ENCODE measurements at places on chromosomes 12 and 14.

DNA sequence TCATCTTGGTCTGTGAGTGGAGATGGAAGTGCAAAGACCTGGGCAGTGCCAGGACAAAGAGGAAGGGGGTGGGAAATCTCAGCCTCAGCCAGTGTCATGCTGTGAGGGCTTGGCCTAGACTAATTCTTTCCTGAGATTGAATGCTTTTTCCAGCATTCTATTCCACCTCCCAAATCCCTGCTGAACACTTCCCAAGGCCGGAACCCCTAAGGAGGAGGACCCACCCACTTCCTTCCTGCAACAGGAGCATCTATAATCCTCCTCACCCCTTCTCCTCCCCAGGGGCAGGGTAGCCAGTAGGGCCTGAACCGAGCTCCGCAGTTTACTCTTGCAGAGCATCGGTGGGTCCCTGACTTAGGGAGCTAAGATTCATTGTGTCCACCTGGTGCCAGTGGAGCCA, 3.2 kb downstream of the PLEKHD1 start:
- DNase-seq = no peak

DNA sequence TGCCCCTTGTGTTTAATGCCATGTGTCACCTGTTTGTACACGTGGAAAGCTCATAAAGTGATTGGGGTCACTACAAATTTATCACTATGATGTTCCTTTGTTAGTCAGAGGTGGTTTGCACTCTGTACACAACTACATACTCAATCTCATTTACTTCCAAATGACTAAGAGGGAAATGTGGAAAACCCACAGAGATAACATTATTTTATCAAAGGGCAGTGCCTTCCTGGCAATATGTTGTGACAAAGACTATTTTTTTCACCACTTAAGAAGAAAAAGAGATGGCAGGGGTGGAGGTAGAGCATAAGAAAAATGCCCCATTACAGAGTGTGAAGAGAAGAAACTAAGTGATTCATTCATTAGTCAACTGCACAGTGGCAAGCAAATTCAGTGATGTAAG, 1064.1 kb upstream of the FLRT2 start:
- no peak for DNase-seq

DNA sequence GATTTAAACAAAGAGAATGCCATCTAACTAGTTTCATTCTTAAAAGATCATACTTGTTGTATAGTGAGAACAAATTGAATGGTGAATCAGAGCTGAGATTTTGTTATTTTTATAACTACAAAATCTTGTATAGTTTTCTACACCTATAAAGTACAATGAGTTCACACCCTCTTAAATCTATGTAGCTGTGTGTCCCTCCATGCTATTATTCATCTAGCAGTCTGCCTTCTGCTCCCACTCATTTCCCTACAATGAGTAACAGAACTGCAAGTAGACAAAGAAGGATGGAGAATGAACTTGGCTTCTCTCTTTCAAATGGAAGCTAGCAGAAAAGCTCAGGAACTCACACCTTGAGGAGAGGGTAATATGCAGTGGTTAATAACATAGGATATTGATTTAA, 7.1 kb downstream of the IFNG-AS1 start:
- DNase-seq = no peak

- no peak for DNase-seq
Observed at GRCh38 chr12:79678306-79678705, 12.5 kb downstream of the PAWR start.

- no peak for DNase-seq
Observed at GRCh38 chr14:51620056-51620455, 31.7 kb upstream of the FRMD6 start.

GRCh38 chr14:94139006-94139405, 9.6 kb upstream of the IFI27L2 start:
- no peak for DNase-seq

- DNase-seq = no peak
Observed at GRCh38 chr12:20213723-20214625, 154.4 kb upstream of the PDE3A start.

GRCh38 chr12:68326716-68327115, 5.4 kb downstream of the MDM1 start:
- DNase-seq = no peak

- no peak for DNase-seq
Observed at GRCh38 chr14:97854918-97855317, 1057.7 kb downstream of the VRK1 start.

DNA sequence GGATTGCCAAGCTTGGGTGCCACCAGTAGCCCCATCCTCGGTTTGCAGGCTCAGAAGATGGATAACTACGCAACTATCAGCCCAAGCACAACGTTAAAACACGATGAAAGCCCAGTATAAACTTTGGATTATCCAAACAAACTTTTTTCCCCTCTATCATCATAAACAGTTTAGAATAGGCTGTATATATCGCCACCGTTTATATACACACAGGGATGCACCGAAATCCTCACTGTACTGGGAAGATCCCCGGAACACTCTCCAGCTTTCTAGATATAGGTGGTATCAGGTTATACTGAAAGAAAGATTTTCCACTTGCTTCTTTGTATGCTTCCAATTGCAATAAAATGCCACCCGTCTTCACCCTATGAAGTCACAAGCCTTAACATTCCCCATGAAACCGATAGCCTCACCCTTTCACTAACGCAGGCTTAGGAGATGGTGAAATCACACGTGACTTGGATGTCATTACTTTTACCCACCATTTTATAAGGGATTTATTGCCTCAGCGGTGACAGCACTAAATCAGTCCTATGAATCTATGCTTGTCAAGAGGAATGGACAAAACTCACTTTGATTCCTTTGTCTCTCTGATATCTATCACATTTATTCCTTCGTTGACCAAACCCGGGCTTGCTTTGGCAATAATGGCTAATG, 207.6 kb upstream of the FOXN3 start:
- no peak for DNase-seq

GRCh38 chr14:41570415-41571155, 36.1 kb upstream of the LRFN5 start:
- DNase-seq = no peak

- no peak for DNase-seq
Observed at GRCh38 chr12:42402821-42403411, 76.9 kb downstream of the PPHLN1 start.
